ENCODE measurements at places on chromosomes 4 and X. TPM values are rescaled to one million over a fixed set of nuclear protein-coding genes. Genes with fewer than 3 reads are reported as not detected.

WAS gene
- 14.7 TPM for total RNA-seq

VCX gene
- total RNA-seq, result not detected

ADH1A gene
- total RNA-seq, result 2.6 TPM

ANXA3 gene
- total RNA-seq, result 170 TPM

CXCL9 gene
- total RNA-seq, result 0.84 TPM

RHOH gene
- total RNA-seq, result 2.2 TPM

SGCB gene
- total RNA-seq, result 108 TPM
